ENCODE measurements at places on chromosomes 2 and 18.

DNA sequence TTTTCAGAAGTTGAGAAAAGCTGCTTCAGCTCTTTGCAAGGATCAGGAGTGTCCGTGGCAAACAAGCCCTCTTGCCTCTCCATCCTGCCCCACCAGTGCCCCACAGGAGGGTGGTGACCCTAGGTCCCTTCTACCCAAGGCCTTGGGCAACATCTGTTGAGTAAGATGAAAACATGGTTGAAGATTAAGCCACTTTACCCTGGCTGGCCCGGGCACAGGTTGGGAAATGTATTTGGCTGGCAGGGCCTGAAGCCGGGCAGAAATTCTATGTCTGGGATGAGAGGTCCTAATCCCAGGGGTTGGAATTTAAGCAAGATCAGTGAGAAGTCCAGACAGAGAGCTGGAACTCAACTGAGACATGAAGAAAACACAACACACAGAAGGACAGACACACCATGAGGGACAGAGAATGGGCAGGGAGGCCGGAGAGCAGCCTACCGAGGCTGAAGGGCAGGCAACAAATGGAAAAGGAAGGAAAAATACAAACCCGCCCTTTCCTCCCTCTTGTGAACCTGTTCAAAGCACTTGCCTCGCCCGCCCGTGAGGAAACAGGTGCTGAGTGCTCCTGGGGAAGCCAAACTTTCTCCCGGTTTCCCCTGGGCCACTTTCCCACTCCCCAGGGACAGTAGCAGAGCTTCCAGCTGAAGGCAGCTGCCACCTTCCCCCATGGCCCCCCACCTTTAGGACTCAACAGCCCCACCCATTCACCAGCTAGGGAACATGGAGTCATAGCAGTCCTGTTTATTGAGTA is 86.1 kb downstream of the TNS1 start:
- DNase-seq, result no peak

GRCh38 chr2:99140860-99141109 is 722 bp upstream of the C2orf15 start:
- DNase-seq, result peak; percentile 72

DNA sequence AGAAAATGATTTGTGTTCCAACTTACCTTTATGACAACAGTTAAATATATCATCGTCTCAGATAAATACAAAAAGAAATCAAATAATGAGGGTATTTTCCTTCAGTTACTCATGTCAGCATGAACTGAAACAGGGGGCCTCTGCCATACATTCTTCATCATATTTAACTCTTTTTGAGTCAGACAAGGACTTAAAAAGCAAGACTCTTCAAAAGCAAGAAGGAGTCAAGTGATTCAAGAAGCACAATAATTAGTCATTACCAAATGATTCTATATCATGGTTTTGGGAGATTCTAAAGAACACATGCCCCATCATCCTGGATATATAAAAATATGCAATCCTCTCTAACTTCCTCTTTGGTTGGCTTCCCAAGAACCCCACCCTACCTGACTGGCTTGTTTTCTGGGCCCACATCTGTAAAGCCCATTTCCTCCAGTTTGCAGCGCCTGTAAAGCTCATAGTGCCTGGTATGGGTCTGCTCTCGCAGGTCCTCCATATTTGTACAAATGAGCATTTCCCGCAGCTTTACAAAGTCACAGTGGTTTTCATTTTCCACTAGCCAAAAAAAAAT is 49.7 kb downstream of the SEPTIN10 start:
- no peak for DNase-seq

GRCh38 chr2:120293096-120294007 is 40.7 kb downstream of the RALB start:
- no peak for DNase-seq

DNA sequence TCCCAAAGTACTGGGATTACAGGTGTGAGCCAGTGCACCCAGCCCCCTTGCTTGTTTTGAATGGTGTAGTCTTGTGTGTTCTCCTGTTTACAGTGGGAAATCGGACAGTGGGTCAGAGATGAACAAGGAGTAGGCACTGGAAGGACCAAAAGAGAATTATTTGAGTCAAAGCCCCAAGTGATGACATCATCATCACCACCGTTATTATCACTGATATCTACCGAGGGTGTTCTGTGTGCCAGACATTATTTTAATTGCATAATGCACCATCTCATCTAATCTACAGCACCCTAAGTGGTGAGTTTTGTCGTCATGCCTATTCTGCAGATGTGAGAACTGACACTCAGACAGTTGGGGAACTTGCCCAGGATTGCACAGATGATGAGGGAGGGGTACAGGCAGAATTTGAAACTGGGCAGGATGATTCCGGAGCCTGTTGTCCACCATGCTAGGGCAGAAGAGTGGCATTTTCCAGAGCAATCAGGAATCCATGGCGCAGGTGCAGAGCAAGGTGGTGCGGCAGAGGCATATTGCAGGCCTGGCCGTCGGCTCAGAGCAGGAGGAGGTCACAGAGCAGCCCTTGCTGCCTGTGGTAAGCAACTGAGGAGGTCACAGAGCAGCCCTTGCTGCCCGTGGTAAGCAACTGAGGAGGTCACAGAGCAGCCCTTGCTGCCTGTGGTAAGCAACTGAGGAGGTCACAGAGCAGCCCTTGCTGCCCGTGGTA is 137.0 kb upstream of the HDAC4 start:
- DNase-seq, result no peak

DNA sequence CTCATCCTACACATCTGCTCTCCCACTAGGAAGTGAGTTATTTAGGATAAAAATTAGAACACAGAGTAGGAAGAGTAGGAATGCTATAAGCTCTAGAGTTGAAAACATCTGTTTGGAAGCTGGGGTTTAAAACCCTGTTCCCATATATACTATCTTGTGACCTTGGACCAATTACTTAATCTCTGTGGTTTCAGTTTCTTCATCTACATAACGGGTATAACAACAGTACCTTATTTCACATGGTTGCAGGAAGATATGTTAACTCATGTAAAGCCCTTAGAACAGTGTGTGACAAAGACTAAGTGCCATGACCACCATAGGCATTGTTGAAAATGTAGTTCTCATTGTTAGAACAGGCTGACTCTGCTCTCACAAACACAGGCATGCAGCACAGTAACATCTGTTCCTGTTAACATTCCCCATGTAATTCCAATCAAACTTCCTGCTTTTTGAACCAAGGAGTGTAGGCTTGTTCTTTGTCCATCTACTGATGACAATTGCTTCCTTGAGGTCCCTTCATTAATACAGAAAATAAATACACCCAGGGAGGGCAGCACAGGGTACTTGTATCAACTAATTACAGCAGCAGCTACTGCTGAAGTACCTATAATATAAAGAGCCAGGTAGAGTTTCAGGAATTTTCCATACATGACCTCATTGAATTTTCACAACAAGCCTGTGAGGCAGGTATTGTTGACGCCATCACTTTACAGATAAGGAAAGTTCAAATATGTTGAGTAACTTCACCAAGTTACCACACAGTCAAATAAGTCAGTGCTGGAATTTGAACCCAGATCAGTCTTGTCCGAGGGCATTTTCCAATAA is 204.2 kb downstream of the L3MBTL4 start:
- DNase-seq, result no peak

DNA sequence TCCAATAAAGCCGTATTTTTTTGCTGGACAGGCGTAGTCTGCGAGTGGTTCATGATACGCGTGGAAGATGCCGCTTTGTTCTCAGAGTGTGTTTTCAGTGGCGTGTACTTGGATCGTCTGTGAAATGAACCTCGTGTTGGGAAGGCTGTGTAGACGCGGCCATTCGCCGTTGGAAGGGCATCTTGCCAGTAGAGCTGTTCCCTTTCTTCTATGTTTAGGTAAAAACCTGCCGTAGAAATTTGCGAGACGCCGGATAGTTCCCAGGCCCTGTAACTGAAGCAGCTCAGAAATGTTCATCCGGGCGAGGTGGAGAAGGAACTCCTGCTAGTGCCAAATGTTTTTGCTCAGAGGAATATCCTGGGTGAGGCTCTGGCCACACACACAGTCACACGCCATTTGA is 133.6 kb downstream of the NFATC1 start:
- no peak for DNase-seq

- peak; percentile 73 for DNase-seq
These were observed at the start of gene CD302 for GRCh38 chr2:159797543-159798375. Gene CD302, minus strand, starts transcription at chr2:159798208. Its CDS starts 10 bp downstream, at chr2:159798198.

- DNase-seq, result no peak
These were observed 247.5 kb downstream of the MREG start for GRCh38 chr2:215765729-215766360.

GRCh38 chr2:2742726-2743125 is 411.7 kb upstream of the MYT1L start:
- DNase-seq, result no peak

GRCh38 chr2:78780864-78781583 is 244.5 kb upstream of the REG3G start:
- peak; percentile 59 for DNase-seq

GRCh38 chr2:187865025-187865424 is 310.8 kb upstream of the TFPI start:
- DNase-seq, result no peak

DNA sequence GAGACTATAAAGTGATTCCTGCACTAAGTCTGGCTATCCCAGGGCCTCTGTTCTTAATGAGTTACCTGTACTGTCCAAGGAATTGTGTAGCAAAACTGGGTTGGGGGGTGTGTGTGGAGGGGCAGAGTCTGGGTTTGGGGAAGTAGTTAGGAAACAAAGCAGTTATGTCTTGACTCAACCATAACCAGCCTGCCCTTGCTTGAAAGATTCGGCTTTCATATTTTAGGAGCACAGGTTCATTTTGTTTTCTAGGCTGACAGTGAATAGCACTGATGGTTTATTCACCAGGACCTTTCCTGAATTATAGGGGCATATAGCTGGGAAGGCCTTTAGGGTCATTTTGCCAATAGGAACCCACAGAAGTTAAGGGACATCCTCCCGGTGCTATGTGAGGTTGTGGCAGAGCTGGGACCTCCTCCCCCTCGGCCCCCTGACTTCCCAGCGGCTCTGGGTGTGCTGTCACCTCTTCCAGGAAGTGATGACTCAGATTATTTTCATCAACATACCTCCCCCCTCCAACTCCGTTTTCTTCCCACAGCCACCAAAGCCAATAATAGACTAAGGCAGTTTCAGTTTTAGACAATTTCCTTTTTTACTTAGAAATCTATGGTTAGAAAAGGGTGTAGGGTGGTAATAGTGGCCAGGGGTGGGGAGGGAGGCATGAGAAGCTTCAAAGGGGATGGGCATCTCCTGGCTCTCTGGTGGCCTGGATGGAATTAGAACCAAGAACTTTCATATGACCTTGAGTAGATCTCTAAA is 44.8 kb downstream of the SETBP1 start:
- DNase-seq, result no peak

DNA sequence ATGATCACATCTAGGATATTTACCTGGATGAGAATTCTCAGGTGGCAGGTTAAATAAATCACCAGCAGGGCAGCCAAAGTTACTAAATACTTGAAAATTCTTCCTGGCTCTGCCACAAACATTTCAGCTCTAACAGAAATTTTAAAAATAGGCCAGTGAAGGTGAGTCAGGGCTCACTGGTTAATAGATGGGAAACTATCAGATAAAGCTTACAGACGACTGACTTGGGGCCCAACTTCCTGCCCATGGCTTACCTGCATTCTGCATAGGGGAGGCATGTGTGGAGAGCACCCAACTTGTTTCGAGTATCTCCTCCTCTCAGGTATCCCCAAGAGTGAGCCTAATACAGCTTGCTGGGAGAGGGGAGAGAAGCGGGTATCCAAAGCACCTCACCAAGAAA is 57.8 kb downstream of the SPRED2 start:
- no peak for DNase-seq

DNA sequence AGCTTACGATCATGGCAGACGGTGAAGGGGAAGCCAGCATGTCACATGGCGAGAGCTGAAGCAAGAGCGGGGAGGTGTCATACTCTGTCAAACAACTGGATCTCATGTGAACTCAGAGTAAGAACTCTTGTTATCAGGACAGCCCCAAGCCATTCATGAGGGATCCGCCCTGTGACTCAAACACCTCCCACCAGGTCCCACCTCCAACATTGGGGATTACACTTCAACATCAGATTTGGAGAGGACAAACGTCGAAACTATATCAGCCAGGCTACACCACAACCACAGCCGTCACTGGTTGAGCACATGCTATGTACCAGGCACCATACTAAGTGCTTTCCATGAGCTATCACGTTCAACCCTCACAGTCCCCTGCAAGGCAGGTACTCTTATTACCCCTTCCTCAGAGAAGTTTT is 293.8 kb downstream of the PRKCE start:
- DNase-seq, result no peak
